C1 segment of cervical spinal cord (tissue), 14 donors: ENCODE measurements at places on chromosomes 1 and 21.

DNA sequence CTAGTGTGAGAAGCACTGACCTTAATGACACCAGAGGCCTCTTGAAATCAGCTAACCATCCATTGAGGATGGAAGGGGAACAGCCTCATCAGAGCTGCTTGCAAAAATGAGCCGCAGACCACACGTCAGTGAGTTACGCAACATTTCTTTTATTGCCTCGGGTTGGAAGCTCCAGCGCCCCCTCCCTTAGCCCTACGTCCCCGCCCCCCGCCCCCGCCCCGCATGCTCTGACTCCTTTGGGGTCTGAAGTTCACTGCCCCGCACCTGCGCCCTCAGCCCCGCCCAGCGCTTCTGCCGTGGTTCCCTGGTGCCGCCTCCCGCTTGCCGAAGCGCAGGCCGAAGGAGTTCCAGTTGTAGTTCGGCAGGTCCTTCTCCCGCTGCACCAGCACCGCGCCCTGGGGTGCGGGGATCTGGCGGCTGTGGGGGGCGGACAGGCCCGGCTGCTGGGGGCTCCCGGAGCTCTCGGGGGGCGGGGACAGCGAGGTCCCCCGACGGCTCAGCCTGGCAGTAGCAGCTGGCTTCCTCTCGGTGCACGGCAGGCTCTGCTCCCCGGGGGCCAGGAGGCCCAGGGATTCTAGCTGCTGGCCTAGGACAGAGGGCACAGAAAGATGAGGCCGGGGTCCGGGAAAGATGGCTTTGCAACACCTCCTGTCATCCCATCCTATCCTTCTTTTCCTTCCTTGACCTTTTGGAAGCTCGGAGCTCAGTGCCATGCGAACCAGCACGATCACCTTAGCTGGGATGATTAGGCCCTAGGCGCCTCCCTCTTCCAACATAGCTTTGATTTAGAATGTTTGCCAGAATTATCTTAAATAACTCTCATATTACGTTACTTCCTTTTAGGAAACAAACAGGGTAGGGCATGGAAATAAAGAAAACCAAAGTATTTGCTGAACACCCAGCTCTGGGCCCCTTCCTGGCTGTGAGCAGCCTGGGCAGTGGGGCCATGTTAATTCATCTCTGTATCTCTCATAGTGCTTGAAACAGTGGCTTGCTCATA is 5.8 kb downstream of the KISS1 start:
- no peak for DNase-seq

DNA sequence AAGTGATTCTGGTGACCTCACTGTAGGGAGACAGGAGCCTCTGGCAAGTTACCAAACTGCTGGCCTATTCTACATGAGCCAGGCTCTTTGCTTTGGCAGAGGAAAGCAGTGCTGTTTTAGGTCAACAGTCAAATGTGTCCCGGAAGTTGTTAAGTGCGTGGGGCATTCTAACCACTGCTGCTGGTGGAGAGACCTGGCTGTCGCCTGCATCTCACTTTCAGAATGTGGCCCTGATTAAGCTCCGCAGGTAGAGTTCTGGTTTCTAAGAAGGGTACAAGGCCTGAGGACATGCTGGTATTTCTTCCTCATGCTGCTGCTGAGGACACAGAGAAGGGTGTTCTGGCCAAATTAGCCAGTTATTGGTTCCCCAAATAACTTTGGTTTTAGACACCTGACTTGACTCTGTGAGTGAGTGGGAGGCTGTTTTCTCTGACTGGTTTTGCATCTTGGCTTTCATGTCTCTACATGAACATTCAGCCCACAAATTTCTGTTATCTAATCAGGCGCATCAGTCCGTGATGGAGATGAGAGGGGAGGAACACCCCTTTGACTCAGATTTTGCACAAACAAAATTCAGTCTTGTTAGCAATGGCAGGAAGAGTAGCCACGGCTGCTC is 120.8 kb downstream of the LMO4 start:
- DNase-seq = no peak

DNA sequence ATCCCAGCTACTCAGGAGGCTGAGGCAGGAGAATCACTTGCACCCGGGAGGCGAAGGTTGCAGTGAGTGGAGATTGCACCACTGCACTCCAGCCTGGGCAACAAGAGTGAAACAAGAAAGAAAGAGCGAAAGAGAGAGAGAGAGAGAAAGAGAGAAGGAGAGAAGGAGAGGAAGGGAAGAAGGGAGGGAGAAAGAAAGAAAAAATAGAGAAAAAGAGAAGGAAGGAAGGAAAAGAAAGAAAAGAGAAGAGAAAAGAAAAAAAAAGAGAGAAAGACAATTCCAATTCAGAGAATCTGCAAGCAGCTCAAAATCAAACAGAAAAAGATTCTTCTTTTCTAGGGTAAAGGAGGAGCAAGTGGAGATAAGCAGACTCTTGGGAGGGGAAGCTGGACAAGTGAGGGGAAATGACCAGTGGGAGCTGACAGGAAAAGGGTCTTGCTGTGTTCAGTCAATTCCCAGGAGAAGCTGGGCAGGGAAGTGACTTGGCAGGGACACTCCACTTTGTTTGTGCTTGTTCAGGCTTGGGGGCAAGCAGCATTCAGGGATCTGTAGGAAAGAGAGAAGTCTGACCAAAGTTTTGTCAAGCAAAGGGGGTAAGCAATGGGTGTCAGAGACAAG is 3.6 kb upstream of the CAPN2 start:
- DNase-seq = no peak

DNA sequence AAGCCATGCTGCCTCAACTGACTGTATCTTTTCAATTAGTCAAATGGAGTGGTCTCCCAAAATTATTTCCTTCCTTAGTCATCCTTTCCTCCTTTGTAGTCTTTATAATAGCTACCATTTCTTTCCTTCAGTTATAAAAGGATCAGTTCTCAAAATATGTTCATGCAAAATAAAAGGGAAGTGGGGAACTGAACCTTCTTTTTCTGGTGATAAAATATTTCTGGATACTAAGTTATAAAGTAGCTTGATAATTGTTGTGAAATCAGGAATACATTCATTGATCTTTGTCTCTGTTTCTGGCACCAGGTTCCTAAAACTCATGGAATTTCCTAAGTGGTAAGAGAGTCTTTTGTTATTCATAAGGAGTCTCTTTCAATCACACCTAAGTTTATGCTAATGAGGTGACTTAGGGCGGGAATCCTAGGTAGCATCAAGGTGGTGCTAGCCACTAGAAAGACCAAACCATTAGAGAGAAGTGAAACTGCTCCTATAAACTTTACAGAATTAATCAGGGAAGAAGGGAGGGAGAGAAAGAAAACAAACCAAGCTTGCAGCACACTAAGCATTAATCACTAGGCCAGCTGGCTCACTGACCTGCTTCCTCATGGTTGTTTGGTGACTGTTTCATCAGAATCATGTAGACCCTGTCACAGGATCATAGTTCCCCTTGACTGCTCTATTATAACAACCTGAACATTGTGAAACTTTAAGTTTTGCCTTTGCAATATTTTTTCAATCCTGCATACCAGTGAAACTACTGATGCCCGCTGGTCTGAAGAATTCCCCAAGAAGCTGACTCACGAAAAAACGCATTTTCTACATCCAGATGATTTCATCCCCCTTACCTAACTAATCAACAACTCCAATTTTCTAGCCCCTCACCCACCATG is 161.6 kb upstream of the PTBP2 start:
- DNase-seq = no peak

- DNase-seq = no peak
Measured at GRCh38 chr1:116999596-116999995, 2.0 kb upstream of the CD101 start.

DNA sequence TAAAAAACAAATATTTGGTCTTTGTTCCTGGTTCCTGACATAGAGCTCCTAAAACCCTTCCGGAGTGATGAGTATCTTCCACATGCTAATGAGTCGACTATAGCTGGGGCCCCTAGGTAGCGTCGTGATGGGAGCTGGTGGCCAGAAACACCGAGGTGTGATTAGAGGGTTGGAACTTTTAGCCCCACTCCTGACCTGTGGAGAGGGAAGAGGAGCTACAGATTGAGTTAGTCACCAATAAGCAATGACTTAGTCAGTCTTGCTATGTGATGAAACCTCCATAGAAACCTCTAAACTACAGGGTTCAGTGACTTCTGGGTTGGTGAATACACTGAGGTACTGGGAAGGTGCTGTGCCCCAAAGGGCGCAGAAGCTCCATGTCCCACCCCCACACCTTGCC is 30.1 kb upstream of the PLD5 start:
- DNase-seq = no peak

- no peak for DNase-seq
Measured at GRCh38 chr1:9293533-9294404, 1.1 kb downstream of the SPSB1 start.

- no peak for DNase-seq
Measured at GRCh38 chr1:205986292-205986691, 16.9 kb downstream of the RAB7B start.

DNA sequence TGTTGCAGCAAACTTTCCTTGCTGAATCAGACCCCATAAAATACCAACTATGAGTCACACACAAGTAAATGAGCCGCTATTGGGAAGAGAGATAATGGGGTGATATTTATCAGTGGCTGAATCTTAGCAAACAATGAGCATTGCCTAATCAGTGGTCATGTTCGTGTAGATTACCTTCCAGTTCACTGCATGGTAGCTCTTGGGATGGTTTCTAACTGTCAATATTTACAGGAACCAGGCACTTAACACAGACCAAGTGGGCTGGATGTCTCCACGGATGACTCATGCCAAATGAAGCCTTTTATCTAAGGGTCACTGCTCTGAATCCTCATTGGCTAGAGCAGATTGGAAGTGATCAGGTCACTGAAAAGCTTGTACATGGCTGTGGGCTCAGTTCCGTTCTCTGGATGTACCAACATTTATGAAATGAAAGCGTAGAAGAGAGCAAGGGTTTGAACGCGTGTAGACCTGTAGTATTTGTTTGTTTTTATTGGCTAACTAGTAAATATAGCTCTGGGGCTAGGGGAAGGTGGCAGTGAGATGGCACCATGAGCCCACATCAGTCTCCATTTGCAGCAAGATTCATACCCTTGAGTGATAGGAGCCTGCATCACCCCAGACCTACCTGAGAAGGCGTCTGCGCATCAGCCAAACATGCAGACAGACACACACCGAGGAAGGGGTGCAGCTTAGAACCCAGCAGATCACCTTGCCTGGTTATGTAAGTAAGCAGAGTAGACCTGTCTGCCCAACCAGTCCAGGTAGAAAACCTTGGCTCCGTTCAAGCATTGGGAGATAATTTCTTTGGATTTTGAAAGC is 153.3 kb downstream of the TOMM20 start:
- DNase-seq = no peak

GRCh38 chr1:213737398-213738035 is 250.3 kb upstream of the PROX1 start:
- no peak for DNase-seq

DNA sequence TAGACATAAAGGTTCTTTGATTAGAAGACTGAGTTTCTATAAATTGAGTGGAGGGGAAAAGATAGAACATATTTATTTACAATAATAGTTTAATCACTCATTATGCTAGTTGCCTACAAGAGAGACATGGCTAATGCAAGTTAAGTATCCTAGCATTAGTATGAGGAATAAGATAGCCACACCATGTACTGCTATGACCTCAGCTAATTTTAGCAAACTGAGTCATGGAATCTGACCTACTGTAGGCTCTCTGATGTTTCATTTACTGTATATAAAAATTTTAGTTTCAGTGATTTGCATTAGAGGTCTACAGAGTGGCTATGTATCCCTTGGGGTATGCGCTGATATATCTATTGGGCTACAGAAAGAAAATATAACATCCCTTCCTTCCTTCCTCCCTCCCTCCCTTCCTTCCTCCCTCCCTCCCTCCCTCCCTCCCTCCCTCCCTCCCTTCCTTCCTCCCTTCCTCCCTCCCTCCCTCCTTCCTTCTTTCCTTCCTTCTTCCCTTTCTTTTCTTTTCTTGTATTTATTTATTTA is 5.8 kb downstream of the AGL start:
- no peak for DNase-seq

DNA sequence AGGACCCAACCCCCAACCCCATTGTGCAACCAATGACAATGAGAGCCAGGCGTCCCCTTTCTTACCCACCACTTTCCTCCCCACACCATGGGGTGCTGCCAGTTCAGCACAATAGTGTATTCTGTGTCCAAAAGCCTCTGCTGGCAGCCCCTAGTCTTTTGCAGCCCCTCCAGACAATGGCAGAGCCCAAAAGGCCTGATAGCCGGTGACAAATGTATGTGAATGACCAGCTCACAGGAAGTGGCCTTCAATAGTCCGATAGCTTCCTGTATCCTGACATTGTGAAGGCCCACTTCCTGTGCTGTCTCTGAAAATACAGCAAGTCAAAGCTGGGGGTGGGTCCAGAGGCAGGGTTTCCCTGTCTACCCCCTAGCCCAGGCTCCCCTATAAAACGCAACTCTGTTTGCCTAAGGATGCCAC is 16.6 kb downstream of the SMIM12 start:
- no peak for DNase-seq

GRCh38 chr1:43716559-43717281 is 9.4 kb downstream of the ST3GAL3 start:
- DNase-seq = no peak

GRCh38 chr1:151887028-151887427 is 22.3 kb downstream of the THEM4 start:
- no peak for DNase-seq

GRCh38 chr1:170213596-170213995 is 67.8 kb downstream of the NTMT2 start:
- DNase-seq = no peak

DNA sequence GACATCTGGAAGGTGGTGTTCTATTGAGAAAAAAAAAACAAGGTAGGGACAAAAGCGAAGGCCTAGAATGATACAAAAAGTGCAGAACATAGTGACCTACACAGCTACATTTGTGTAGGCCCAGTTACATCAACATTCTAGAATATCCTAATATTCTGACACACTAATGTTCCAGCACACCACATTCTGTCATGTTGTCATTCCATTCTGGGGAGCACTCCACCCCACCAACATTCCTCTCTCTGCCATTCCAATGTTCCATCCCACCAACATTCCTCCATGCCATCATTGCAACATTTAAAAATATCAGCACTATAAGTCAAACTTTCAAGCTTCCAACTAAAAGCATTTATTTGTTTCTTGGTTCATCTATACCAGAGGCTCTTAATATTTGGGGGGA is 28.5 kb downstream of the COA7 start:
- no peak for DNase-seq
